ENCODE measurements at places on chromosomes 6 and 20.

GRCh38 chr6:70725817-70726415 is 58.2 kb downstream of the SMAP1 start:
- peak; percentile 7 for DNase-seq

DNA sequence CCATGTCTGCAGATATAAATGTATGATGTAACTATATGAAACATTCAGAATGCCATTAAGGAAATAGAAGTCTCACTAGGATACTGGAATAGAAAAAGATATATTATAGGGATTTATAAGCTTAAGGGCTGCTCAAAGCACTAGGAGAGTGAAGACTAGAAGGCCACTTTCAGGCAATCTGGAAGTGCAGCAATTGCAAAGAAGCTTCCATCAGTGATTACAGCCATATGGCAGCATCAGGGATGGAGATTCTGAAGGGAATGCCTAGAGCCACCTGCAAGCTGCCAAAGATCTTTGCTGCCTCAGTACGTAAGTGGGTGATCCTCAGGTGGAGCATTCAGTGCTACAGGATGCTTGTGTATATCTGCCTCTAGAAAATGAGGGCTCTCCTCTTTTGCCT is 796.2 kb upstream of the EPHA7 start:
- no peak for DNase-seq

DNA sequence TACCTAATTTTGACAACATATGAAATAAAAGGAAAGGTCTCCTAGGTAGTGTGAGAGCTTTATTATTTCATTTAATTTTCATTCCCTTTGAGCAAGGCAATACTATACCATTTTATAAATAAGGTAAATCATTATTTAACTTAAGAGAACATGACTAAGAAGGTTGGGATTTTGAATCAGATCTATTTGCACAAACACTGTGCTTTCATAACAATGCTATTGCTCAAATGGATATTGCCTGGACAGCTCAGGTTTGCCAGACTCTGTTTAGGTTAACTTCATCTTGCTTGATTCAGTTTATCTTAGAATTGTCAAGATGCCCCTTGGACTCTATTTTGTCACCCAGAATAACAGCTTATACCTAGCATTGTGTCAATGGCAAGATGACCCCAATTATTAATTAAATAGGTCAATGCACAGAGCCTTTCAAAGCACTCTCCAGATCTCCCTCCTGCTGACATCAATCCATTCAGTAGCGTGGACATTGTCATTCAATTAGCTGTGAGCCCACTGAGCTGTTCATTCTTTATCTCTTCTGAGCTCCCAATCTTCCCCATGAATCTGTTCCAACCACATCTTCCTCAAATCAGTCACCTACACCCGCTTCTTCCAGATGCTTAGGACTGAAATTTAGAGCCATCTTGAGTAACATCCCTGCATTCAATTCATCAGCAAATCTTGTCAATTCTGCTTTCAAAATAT is 42.1 kb upstream of the TMEM30A start:
- no peak for DNase-seq

DNA sequence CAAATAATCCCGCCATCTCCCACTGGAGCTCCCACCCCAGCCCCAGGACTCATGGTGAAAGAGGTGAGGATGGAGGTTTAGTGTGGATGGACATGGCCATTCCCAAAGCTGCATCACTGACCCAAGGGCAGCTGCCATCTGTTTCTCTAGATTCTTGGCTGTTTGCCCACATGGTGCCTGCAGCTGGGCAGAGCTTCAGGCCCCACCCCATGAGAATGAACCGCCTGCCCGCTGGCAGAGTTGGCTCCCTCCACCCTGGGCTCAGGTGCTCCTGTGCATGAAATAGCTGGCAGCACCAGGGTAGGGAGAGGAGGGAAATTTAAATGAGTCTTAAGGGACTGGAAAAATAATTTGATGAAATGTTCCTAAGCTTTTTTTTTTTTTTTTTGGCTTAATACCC is 17.4 kb downstream of the SCML4 start:
- DNase-seq = no peak

DNA sequence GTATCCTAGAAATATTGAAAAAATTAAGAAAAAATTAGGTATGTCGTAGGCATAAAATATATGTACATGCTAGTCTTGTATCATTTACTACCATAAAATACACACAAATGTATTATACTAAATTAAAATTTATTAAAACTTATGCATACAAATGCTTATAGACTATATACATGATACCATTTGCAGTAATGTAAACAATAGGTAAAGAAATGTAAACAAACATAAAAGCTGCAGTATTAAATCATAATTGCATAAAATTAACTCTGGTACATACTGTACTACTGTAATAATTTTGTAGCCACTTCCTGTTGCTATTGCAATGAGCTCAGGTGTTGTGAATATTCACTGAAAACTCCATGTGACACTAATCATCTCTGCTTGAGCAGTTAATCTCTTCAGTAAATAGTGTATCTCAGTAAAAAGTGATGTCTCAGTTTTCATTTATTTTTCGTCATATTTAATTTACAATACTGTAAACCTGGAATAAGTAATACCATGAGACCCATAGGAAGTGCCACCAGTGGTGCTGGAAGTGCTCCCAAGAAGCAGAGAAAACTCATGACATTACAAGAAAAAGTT is 29.3 kb downstream of the RALGAPB start:
- DNase-seq = no peak

GRCh38 chr6:26268659-26269402 is 96.2 kb upstream of the BTN3A2 start:
- peak; percentile 89 for DNase-seq

DNA sequence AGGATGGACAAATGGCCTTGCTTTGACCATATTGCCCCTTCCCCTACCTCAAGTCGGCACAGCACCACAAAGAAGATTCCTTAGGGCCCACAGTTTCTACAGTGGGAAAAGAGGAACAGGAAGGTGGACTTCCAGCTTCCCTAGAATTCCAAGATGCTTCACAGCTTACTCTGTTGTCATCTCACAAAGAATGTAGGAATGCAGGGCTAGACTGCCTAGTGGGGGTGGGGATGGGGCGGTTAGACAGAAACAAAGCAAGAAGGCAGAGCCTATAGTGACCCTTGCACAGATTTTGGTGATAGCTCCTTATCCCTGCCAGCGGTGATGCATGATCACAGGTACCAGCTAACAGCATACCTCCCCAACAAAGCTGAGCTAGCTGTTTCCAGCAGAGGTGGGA is 607.6 kb upstream of the MAN1A1 start:
- peak; percentile 28 for DNase-seq

DNA sequence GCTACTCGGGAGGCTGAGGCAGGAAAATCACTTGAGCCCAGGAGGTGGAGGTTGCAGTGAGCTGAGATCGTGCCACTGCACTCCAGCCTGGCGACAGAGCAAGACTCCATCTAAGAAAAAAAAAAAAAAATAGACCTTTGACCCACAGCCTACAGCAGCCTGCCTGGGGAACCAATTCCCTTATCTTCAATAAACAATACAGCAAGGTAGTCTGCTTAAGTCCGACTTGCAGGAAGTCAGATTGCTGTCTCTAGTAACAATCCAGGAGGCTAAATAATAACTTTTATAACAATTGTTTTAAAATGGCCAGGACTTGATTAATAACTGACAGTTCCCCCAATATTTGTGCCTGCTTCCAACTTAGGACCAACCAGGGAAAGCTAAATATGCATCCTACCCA is 13.3 kb upstream of the HLA-DRA start:
- no peak for DNase-seq

- no peak for DNase-seq
Measured at GRCh38 chr6:47174502-47175023, 132.4 kb upstream of the ADGRF1 start.

DNA sequence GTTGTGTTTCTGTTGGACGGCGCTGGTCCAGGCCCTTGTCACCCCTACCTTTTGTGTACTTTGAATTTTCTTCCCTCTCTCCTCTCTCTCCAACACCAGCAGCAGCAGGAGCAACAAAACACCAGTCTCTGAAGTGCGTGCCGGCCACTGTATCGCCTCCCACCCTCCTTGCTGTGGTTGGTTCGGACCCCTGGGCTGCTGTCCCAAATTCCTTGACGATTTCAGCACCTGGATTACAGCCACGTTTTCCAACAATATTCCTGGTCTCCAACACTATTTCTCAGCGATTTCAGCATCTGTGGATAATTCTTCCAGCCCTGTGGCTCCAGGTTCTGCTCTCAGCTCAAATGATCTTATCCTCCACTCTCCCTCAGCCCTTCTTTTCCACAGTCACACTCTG is 11.8 kb downstream of the MAS1 start:
- DNase-seq = no peak

DNA sequence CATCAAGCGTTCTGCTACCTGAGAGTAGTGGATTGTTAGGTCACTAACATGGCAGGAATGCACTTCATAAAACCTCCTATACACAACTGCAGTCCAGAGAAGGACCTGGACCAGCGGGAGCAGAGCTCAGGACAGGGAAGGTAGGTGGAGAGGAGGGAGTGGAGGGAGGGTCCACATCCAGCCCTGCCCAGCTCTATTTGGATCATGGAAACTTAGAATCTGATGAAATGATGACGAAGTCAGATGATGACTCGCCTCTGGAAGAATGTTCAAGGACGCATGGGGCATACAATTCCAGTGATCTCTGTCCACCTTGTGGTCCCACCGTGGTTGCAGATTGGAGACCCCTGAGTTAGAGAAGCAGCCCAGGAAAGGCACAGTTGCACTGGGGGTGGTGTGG is 68.8 kb downstream of the CLIC5 start:
- no peak for DNase-seq

DNA sequence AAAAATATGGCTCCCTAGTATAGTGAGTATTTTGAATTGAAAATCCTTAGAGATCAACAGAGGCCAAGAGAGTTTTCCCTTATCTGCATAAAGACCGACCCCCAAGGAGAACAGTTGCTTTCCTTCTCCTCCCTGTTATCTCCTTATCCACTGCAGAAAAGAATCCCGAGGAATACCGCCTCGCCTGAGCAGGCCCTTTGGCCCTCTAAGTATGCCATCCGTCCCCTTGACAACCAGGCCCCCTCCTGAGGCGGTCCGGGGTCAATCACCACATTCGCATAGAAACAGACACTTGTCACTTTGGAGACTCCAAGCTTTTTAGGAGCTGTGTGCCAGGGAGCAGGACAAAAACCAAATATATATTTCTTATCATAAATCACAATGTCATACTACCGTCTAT is 15.9 kb upstream of the GGTLC1 start:
- no peak for DNase-seq

Measured in iPS DF 19.7 (cell line).